ENCODE measurements at places on chromosomes 7 and 10.

- no peak for DNase-seq
Measured at GRCh38 chr7:142420554-142421362, 162.9 kb upstream of the PRSS58 start.

GRCh38 chr7:87151729-87152111 lies 533 bp upstream of the DMTF1 start:
- DNase-seq: no peak

GRCh38 chr10:115049960-115050359 lies 43.2 kb upstream of the ATRNL1 start:
- DNase-seq: no peak

DNA sequence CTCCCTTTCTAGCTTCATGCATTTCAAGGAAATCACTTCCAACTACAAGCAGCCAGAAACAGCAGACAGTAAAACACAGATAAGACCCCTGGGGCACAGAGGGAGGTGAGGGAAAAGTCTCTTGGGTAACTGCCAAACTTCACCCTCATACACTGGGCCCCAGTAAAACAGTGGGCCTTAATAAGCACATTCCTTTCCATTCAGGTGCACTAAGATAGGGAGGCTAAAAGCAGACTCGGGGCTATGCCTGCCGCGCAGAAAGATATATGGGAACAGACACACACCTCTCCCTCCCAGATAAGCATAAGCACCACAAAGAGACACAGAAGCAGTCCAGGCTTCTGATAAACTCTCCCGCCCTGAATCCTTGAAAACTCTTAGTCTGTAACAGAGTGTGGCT lies 117.0 kb downstream of the TYW1B start:
- DNase-seq: no peak

DNA sequence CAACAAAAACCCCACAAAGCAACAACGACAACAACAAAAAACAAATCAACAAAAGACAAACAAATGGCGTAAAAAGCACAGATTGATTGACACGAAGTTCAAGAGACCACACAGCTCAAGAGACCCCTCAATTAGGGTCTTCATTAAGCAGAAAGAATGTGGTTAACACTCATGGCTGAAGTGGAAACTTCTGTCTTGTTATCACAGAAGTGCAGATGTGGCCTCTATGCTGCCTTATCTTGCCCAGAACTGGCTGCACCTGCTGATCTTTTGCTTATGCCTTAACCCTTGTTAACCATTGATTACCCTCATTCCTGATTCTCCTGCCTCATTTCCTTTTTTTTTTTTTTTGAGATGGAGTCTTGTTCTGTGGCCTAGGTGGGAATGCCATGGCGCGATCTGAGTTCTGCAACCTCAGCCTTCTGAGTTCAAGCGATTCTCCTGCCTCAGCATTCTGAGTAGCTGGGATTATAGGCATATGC lies 3.5 kb upstream of the DAGLB start:
- DNase-seq: no peak

DNA sequence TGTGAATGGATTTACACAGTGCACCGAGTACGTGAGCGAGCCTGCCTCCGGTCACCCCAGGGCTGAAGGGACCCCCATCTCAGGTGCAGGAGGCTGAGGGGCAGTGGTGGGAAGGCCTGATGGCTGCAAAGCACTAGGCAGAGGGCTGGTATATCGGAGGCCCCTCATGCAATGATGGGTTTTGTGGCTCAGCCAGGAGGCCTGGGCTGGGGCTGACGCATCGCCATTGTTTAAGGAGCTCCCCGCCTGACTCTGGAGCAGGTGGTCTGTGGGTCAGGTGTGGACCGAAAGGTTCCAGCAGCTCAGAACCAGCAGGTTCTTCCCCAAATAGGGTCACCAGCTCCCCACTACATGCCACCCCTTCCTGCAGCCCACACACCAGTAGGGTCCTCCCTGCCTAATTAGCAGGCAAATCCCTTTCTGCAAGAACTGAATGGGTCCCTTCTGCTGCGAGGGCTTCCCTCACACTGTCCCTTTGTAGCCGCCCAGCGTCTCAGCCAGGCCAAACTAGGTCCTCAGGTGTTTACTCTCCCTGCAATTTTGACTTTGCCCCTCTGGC lies 33.0 kb downstream of the OAT start:
- DNase-seq: no peak

DNA sequence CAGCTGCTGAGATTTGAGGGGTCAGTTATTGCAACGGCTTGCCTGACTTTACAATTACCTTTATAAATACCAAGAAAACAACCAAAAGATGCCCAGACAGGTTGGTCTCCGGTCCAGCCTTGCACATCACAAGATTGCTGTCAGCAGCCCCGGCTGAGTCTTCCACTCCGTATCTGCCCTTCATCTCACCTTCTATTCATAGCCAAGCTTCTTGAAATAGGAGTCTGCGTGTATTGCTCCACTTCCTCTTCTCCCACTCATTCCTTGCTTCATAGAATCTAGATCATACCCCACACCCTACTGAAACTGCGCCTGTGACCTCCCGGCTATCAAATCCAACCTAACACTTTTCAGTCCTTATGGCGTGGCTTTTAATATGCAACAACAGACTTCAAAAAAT lies 31.1 kb upstream of the USP6NL start:
- DNase-seq: no peak

GRCh38 chr7:155644971-155645509 lies 579 bp downstream of the RBM33 start:
- no peak for DNase-seq

GRCh38 chr7:15582773-15583172 lies 21.0 kb upstream of the AGMO start:
- no peak for DNase-seq

DNA sequence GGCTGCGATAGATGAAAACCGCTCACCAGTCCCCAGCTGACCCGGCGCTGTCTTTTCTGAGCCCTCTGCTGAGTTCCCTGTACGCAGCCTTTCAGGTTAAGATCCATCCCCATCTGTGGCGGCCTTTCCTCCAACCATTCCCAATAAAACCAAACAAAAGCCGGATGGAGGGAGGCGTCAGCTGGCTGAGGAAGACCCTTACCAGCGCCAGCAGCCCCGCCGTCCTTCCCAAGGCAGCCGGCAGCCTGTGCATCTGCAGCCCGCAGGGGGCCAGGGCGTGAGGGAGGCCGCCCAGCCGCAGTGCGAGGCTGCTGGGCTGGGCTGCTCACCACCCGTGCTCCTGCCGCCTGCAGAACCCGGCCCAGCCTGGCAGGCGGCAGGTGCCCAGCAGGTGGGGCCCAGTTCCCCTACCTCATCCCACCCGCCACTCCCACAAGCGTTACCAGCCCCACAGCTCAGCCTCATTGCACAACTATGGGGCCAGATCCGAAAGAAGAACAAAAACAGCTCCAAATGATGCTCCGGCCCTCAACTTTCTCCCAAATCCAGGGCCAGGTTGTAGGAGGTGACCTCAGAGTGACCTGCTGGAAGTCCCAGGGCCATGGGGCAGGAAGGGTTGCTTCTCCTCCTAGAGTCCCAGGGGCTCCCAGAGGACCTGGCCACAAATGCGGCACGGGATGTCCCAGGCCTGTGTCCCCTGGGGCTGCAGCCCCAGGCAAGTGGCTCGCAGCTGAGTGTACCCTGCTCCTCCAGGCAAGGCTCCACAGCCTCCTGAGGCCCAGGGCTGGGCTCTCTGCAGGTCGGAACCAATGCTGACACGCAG lies 23.8 kb downstream of the PAPOLB start:
- DNase-seq: no peak

DNA sequence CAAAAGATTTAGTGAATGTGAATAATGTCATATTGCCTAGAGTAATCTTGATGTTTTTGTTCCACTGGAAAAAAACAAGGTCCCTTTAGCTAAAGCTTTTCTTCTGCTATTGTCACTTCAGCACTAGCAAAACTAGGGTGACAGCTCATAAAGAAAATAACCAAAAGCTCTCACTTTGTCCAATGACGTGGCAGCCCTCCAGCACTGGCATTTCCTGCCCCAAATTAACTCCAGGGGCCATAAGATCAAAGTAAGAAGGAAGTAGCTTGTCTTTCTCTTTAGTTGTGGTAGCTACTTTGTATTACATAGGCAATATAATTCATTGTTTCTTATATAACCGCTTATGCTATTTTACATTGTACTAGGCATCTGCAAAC lies 47.3 kb downstream of the LRRN3 start:
- DNase-seq: peak; percentile 76

DNA sequence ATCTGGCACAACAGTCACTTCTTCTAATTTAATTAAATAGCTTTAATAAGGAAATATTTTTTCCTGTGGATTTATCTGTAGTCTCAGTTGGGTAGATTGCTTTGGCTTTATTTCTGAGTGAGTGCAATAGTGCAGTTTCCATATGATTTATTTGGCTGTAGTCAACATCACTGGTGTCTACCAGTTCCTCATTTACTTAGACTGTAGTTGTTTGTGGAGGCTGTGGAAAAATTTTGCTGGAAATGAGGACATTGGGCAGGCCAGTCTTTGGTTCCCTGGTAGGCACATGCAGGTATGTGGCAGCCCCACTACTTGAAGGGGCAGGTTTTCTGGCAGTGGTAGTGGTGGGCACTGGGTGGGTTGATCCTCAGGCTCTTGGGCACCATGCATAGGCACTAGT lies 15.5 kb downstream of the TAS2R40 start:
- DNase-seq: no peak

GRCh38 chr10:92699518-92700381 lies 10.0 kb downstream of the HHEX start:
- DNase-seq: no peak

- DNase-seq: no peak
Measured at GRCh38 chr7:11737723-11738122, 94.3 kb downstream of the THSD7A start.

DNA sequence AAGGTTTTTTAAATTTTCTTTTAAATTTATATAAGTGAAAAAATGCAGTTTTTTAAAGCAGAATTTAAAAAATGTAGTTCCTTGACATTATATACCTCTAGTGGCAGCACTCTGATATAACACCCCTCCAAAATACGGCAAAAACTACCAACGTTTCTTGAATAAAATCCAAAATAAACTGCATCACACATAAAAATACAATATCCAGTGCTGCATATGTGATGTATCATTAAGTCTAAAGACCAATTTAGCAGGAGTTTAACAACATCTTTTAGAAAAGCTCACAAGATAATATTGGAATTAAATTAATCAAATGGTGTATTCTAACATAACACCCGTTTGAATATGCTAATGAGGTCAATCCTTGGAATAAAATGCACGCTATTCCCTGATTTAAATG lies 1.4 kb downstream of the TCERG1L start:
- no peak for DNase-seq

DNA sequence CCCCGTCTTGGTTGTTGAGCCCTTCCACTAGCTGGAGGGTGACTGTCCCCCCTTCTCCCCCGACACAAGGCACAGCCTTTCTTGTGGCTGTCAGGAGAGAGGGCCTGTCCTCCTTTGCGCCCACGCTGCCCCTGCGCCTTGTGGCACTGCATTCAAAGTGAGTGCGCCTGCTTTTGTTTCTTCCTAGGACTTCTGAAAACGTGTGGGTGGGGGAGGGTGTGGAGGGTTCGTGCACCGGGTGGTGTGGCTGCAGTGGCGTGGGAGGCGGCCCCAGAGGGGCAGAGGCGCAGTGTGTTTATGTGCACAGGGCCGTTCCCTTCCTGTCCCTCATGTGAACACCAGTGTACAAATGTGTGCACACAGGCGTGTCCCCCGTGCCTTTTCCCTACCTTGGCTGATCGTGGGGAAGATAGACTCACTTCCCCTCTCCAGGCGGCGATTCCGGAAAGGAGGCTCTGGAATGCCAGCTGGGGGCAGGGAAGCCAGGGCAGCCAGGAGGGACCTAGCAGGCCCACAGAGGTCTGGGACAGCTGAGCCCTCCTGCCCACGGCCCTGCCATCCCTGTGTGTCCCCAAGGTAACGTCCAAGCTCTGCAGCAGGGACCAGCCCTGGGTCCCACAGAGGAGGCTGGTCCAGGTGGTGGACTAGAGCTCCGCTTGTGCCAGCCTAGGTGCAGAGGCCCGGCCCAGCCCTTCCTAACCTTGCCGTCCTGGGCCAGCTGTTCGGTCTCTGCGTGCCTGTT lies 88.8 kb downstream of the LHPP start:
- no peak for DNase-seq

All from SK-N-MC (cell line).